ENCODE measurements at places on chromosomes 11 and 22.

DNA sequence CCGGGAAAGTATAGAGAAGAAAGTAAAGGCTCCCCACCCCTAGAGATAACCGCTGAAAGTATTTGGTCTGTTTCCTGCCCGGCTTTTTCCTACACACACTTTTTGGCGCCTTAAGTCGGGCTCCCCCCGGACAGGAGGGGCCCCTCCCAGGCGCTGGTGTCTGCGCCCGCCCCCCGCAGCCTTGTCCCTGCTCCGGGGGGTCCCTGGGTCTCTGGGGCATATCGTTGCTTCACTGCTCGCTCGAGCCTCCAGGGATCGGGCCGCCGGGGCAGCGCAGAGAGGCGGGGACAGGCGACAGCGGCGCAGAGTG is 928 bp upstream of the CRACR2B start:
- DNase-seq: no peak

GRCh38 chr11:31625868-31626267 is 116.3 kb downstream of the ELP4 start:
- DNase-seq: no peak

GRCh38 chr11:78643676-78644056 is 69.0 kb upstream of the NARS2 start:
- no peak for DNase-seq

DNA sequence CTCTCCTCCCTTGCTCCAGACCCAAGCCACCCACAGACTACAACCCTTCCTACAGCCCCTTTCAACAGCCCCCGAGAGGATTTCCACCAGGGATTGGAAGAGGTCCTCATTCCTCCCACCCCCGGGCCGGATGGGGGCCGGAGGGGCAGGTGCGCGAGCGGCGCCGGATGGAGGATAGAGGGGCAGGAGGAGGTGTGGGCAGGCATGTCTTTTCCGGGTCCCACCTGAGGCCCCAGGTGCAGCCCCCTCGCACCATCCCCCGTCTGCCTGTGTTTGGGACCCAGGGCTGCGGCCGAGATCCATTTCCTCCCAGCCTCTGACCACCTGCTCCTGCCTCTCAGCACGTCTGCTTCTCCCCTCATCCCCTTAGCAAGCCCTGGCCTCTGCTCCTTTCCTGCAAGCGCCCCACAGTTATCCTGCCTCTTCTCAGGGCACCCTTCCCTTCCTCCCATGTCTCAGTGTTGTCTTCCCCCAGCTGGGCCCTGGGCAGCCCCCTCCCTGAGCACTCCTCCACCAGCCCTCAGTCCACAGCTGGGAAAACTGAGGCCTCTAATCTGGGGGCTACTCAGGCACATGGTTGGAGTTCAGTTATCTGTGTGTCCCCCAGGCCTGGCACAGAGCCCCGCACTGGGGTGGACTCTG is 19.3 kb upstream of the CBX7 start:
- no peak for DNase-seq

- no peak for DNase-seq
Observed at GRCh38 chr11:95923439-95923727, 524 bp downstream of the MTMR2 start.

DNA sequence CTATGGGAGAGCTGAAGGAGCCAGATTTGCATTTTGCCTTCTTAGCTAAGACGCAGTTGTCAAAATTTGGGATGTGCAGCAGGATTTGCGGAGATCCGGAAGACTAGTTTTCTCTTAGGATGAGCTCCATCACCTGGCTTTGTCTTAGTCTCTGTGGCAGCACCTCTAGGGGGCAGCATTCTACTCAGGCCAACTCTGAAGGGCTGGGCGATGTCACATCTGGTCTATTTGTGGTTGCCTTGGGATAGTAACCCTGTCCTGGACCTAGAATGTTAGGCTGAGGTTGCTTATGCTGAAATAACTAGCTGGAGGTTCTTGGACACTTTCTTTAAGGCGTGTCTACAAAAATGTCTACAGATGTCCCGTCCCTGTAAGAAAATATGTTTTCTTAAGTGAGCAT is 116.2 kb downstream of the FAT3 start:
- DNase-seq: no peak

DNA sequence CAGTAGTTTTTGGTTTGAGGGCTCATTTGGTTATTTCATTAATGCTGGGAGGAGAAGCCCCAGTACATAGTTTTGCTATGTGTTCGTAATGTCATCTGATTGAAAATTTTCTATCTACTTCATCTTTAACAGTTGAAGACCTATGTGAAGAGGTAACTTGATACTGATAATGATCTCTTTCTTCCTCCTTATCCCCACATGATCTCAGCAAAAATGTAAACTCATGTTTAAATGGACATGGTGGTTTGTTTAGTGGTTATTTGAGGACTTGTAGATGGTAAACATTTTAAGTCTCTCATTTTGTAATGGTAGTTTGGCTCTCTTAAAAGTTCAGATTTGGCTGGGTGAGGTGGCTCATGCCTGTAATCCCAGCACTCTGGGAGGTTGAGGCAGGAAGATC is 53.7 kb upstream of the SPTBN2 start:
- no peak for DNase-seq

GRCh38 chr22:35510481-35510934 is 30.1 kb upstream of the RASD2 start:
- DNase-seq: no peak

- DNase-seq: no peak
Observed at GRCh38 chr11:16031210-16031609, 325.1 kb downstream of the SOX6 start.

GRCh38 chr11:36077886-36078685 is 134.2 kb downstream of the LDLRAD3 start:
- no peak for DNase-seq

- no peak for DNase-seq
Observed at GRCh38 chr22:17370026-17370765, 936 bp downstream of the CECR2 start.

- DNase-seq: no peak
Observed at GRCh38 chr11:106706355-106706754, 311.9 kb downstream of the GUCY1A2 start.

- DNase-seq: no peak
Observed at GRCh38 chr11:33197915-33198727, 36.8 kb upstream of the CSTF3 start.

- no peak for DNase-seq
Observed at GRCh38 chr11:31720225-31720624, 90.9 kb downstream of the PAX6 start.

- no peak for DNase-seq
Observed at GRCh38 chr22:31947296-31947695, 3.0 kb downstream of the YWHAH start.

- DNase-seq: no peak
Observed at GRCh38 chr22:48919187-48919590, 908.5 kb downstream of the BRD1 start.

DNA sequence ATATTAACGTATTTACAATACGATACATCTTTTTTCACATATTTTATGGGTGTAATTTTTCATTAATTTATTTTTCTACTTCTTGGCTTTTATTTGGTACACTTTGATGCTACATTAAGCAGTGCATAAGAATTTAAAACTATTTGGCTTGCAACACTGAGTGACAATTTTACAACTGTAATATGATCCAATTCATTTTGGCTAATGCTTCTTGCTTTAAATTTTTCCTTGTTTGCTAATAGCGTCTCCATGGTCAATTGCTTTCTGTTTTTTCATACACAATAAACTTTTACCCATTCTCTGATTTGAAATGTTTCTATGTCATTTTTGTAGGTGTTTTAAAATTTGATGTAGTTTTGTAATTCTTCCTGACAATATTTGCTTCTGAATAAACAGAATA is 773.2 kb downstream of the FAM181B start:
- no peak for DNase-seq

- no peak for DNase-seq
Observed at GRCh38 chr11:10878408-10879214, 20.8 kb upstream of the ZBED5 start.

- no peak for DNase-seq
Observed at GRCh38 chr11:79383874-79384273, 57.0 kb downstream of the TENM4 start.

DNA sequence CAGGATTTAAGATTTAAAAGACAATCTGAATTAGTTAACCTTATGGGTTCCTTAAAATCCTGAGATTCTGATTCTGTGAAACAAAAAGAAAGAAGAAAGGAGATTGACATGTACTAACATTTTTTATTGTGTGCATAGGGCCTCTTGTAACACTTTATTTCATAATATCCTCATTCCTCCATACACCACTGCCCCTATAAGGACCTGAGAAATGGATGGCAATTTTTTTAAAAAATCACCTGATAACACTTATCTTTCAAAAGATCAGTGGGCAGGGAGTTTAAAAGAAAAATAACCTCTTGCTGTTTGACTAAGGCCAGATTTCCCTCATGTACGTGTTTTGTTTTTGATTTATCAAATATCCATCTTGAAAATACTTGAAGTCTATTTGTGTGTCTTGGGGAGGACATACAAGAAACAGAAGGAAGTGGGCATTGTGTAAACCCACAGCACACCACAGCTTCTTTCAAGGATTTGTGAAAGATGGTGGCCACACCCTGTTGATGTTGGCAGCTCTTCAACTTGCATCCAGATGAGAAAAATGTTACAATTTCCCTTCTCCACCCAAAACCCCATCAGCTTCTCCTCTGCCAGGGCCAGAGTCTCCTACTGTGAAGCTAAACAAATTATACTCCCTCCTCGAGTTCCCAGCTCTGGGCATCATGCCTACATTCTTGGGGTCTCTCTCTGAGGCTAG is 35.0 kb upstream of the MPEG1 start:
- DNase-seq: no peak

- DNase-seq: no peak
Observed at GRCh38 chr11:10456519-10456918, 1.5 kb downstream of the AMPD3 start.

Data from stimulated activated CD8-positive, alpha-beta memory T cell treated with anti-CD3 and anti-CD28 coated beads, Interleukin-4, amount 100 ng/mL, for 1 hour (primary cell).